ENCODE measurements at places on chromosomes 6 and 20.

DNA sequence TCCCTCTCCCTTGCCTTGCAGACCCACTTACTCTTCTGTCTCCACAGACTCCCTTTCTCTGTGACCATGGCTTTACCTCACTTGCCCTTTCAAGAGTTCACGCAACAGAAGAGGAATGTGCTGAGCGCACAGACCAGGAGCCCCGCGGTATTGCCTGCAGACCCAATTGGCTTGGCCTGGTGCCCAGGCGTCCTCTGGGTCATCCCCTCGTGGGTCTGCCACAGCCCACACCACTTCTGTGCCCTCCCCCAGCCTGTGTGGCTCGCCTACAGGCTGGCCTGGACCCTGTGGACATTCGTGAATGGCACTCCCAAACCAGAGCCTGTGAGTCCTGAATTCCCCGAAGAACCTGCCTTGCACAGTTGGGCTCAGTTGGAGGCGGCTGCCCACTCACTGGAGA is 15.3 kb upstream of the NINL start:
- DNase-seq, result no peak

GRCh38 chr6:158662954-158663624 is 13.2 kb downstream of the SYTL3 start:
- no peak for DNase-seq

GRCh38 chr6:137172734-137173431 is 561 bp downstream of the IL22RA2 start:
- no peak for DNase-seq

- DNase-seq, result no peak
Measured at GRCh38 chr6:110183292-110183885, 3.2 kb downstream of the CDC40 start.

- no peak for DNase-seq
Measured at GRCh38 chr6:141482796-141483597, 649.7 kb upstream of the GJE1 start.

DNA sequence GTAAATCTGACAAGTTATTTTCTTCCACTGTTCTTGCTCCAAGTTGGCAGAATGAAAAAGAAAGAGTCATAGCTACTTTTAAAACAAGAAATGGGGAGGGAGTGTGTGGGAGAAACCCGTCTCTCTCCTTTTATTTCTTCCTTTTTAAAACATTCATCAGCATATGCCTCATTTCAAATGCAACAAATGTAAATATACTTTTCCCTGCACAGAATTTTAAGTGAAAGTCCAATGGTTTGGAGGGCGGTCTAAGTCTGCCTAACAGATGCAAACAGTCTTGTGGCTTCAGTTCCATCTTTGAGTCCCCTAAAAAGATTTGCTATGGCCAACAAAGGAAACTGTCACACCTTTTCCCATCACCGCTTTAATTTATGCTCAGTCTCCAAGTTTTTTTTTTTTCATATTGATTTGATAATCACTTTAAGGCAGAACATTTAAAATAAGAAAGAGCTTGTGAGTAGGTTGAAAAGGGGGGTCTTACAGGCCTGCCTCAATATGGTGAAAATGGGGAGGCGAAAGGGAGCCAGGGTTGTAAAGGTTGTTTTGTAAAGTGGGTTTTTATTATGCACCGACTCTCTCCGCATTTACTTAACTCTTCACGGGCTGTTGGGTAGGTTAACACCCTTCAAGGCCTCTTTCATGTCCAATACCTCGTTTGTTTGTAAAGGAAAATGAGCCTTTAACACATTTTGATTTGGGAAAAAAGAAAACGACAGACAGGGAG is 4.6 kb downstream of the TFAP2D start:
- no peak for DNase-seq

DNA sequence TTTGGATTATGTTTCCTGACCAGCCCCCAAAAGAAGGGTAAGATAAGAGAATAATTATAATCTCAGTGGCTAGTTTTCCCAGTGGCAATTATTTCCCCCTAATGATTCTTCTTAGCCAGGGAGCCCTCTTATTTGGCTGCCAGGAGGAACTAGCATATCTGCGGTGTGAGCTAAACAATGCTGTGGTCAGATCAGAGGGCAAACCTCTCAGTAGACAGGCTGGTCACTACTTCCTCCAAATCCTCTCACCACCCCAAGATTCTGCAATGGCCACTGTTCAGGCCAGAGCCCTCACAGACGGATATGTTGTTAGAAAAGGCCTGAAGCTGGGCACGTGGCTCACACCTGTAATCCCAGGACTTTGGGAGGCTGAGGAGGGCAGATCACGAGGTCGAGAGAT is 273.4 kb upstream of the SASH1 start:
- DNase-seq, result no peak

DNA sequence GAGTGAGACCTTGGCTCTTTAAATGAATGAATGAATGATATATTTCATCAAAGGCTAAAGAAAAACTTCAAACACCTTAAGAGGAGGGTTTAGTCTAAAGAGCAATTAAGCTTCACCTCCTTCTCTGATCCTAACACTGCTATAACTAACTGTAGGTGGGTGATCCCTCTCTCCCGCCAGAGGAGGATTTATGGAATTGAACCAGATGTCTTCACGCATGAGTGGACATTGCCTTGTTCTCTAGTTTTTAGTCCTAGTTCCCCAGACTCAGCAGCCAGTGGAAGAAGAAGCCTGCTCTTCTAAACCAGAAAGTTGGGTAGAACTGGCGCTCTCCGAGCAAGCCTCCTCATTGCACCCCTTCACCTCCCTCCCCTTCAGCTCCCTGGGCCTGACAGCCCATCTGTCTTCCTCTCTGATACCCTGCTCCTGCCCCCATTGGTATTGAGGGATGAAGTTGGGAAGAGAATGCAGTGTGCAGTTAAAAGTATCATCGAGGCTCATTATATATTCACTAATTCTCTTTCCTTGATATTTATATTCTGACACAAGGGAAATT is 142.7 kb downstream of the ARID1B start:
- no peak for DNase-seq

DNA sequence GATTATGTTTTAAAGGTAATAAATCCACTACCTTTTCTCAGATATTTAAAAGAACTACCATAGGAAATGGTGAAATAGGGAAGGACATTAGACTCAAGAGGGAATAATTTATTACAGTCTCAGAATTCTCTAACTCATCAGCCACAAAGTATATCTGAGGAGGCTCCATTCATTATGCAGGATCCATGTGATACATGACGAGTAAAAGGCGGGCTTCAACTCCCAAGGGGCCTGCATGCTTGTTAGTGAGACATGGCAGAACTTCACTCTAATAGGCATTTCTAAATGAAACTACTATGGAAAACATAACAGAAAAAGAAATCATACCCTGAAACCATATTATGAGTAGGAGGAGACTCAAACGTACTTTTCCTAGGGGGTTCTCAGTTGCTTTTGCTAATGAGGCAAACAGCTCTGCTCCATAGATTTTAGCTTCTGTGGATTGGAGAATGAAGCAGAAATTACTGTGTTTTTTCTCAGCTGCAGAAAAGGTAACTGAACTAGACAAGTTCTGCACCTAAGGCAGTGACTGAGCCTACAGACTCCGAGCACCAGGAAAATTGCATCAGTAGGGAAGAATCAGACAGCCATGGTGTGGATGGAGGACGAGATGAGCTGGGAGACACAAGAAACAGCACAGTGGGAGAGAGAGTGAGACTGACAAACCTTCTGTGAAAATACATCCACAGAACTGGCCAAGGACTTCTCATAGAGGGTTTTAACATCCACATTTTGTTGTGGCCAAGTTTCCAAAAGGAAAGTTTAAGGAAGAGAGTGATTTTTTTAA is 254.6 kb upstream of the PRDM1 start:
- DNase-seq, result no peak

- no peak for DNase-seq
Measured at GRCh38 chr6:143546599-143546998, 35.1 kb upstream of the FUCA2 start.

DNA sequence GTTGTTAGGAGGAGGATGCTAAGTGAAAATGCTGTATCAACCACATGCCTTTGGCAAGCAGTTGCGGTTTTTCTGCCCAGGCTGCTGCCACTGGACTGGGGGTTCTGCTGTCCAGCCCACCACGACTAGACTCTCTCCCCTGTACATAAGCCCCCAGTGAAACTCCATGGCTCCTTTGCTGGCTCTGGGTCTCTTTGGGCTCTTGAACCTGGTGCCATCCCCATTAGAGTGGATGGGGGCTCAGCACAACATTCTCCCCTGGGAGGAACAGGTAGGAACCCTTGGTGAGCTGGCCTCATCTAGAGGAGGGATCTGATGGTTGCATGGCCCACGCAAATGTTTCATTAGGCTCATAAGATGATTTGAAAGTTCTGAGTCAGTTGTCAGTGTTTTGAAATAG is 204.8 kb upstream of the KCNG1 start:
- no peak for DNase-seq

DNA sequence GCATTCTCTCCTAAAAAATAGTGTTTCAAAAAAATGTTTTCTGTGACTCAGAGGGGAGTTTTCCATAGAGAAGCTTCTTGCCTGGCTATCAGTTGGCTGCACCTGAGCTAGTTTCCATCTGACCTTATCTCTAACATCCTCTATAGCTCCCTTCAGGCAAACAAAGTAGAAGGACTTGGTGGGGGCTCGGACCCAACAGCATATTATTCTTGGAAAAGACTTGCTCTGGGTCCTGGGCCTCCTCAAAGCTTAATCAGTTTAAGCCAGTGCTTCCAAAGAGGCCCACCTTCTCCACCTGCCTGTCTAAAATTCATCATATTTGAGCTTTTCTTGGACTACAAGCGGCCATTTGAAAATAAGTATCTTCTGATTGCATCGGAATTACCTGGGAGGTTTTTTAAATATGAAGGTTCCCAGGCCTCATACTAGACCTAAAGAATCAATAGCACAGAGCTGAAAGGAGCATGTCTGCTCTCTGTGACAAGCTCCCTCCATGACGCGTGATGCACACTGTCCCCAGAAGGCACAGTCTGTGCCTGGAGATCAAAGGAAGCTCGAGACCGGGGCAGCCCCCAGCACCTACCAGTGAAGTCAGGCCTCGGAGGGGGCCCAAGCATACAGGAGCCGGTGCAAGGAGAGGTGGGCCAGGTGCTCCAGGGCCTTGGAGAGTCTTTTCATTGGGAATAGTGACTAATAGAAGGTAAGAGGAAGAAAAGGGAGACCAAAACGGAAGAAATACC is 80.6 kb upstream of the HIVEP1 start:
- DNase-seq, result no peak

DNA sequence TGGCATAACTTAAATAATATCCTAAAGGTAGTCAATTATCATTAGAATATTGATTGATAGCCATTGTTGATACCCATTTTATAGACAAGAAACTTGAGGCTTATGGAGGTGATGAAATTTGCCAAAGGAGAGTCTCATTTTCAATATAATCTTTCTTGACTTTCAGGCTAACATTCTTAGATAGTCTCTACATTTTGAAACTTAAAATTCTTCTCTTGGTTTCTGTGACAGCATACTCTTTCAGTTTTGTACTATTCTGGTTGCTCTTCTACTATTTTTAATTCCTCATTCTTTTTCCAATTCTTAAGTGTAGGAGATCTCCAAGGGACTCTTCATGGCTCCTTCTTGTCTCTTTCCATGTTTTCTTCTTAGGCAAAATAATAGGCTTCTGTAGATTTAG is 3.7 kb upstream of the SH3BGRL2 start:
- no peak for DNase-seq

GRCh38 chr6:25842526-25842925 is 10.7 kb upstream of the SLC17A1 start:
- DNase-seq, result no peak

- no peak for DNase-seq
Measured at GRCh38 chr6:33634946-33635345, 13.8 kb downstream of the ITPR3 start.

DNA sequence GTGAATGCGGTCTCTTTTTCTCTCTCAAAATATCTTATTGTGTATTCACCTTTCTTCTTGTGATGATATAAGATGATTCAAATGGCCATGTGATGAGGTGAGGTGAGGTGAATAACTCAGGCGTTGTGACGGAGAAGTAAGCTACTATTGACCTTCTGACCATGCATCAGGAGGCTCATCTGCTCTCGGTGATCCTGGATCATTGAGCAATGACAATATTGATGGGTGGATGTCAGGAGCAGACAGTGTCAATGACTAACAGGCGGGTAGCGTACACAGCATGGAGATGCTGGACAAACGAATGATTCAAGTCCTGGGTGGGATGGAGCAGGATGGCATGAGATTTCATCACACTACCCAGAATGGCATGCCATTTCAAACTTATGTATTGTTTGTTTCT is 119.6 kb downstream of the PXDC1 start:
- no peak for DNase-seq

DNA sequence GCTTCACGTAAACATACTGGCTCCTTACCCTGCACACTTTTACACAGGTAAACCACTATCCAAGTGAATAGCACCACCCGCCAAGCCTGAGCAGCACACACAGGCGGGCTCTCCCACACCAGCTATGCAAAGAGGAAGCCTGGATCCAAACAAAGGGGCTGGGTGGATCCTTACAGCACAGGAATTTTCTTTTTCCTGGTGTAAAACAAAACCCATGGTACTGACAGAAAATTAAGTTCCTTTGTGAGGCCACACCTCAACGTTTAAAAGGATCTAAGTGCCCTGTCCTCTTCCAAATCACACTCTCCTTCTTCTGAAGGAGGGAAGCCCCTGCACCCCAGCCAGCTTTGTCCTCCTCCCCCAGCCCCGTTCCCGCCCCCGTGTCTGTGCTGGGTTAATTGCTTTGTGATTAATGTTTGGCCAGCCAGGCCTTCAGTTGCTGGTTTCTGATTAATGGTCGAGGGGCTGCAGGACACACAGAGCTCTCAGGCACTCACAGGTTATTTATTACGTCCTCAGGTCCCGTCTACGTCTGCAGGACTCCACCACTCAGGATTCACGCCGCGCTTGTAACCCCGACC is 6.1 kb downstream of the DACT2 start:
- no peak for DNase-seq

Measured in AG08396 (cell line).